ENCODE measurements at places on chromosomes 7 and 10.

DNA sequence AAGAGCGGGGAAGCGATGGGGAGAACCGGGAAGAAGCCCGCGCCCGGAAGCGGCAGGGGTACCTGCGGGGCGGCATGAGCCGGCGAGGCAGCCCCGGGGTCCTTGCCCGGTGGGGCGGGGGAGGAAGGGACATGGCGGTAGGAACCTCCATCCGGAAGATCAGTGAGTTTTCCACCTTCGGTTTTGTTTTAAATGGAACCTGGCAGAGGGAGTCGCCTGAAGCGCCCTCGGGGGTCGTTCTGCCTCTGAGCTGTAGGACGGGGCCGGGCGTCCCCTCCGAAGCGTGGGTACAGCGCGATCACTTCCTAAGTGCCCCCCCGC, 471 bp downstream of the PFKP start:
- DNase-seq, result peak; percentile 42

- DNase-seq, result no peak
These were observed 125.3 kb downstream of the RAB11FIP2 start for GRCh38 chr10:117921421-117921820.

DNA sequence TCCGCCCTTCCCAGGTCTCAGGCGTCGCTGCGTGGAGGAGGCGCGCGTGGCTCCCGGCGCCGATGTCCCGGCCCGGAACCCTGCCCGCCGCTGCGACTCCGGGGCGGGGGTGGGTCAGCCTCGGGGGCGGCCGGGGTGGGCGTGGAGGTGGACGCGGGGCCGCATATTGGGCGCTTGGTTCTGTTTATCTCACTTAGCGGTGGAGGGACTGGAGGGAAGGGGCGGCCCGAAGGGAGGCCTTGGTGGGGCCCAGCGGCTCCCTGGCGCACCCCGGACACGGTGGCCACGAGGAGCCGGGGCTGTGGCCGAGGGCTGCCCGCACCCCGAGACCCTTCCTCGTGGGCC, 8.6 kb downstream of the UNCX start:
- no peak for DNase-seq

DNA sequence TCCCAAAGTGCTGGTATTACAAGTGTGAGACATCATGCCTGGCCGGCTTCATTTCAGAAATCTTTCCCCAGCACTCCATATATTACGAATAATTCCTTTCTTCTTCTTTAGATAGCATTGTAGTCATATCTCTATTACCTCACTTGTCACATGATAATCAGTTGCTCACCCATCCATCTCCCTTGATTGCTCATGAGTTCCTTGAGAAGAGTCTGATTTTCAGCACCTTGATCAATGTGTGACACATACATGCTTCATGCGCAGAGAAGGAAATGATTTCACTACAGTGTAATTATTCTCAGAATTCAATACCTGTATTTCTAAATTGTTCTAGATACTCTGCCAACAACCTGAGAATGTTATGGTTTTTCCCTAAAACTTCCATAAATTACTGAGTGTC, 26.7 kb upstream of the GGCT start:
- DNase-seq, result no peak

Data from OCI-LY7 (cell line).